Fibroblast of the aortic adventitia (primary cell): ENCODE measurements at places on chromosomes 4 and X.

DNA sequence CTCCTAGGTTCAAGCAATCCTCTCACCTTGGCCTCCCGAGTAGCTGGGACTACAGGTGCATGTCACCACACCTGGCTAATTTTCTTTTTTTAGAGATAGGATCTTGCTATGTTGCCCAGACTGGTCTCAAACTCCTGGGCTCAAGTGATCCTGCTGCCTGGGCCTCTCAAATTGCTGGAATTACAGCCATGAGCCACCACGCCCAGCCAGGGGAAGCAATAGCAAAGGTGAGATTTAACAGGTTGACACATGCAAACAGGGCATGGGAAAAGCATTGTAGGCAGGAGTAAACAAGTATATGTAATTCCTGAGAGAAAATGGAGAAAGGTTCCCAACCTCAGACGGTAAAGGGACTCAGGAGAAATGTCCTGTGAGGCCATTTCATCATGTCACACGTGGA lies 33.6 kb upstream of the TBL1X start:
- DNase-seq, result no peak

- DNase-seq, result no peak
Measured at GRCh38 chr4:7652451-7652881, 217.7 kb upstream of the PSAPL1 start.

- peak; percentile 5 for DNase-seq
Measured at GRCh38 chr4:41285202-41285863, 28.6 kb downstream of the UCHL1 start.

DNA sequence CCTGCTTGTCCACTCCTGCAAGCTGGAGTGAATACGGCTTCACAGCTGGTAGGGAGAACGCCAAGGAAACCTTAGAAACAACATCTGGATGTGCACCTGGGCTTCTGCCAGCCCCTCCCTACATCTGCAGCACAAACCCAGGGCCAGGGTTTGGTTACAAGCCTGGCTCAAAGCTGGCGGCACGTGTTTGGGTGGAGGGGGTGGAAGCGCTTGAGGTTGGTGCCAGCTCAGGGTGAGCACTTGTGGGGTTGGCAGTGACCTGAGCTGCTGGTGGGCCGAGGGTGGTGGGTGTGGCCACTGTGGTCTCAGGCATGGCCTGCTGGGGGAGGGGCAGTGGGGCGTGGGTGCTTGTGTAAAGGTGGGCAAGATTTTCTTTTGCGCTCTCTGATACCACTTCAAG lies 15.6 kb downstream of the ELF4 start:
- DNase-seq, result no peak

DNA sequence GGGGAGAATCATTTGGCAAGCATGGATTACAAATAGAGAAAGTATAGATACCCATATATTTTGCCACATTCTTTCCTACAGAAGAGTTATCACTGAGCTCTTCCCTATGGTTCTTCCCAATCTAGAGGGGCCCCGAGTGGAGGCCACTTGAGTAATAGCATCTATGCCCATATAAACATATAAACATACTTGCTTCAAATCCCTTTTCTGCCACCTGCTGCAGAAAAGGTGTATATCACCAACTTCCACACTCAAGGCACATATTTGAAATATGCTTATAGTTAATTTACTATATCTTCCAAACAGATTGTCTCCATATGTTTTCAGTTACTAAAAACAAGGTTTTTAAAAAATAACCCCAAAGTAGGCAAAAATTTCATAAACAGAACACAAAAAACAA lies 642.8 kb upstream of the DIPK2B start:
- peak; percentile 20 for DNase-seq

DNA sequence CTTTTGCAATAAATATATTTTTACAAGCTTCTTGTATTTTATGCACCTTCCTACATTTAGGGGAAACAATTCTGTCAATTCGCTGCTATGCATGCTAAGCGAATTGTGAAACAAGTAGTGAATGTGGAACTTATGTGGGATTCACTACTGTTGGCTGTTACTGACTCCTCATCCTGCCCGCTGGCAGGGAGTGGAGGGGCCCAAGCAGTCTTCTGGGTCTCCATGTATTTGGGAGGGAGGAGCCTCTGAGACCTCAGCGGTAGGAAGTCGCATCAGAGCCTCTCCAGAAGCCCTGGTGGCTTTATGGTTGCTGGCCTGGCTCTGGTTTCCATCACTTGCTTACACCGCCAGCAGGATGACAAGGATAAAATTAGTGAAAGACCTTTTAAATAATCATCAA lies 3.7 kb upstream of the SETD7 start:
- DNase-seq, result no peak

DNA sequence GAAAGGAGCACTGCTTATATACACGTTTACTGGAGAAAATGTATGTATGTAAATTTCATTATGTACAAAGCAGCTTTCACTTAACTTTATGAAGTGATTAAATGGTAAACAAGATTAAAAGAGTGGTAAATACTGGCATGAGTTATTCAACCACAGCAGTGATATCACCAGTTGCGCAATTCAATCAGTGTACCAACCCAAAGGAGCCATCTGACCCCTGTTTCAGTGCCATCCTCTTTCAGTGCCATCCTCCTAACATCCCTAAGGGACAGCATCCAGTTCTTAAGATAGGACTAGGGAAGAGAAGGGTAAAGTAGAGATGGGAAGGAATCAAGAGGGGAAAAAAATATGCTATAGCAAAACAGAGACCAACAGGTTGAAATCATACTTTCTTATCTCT lies 16.2 kb downstream of the HPF1 start:
- no peak for DNase-seq

DNA sequence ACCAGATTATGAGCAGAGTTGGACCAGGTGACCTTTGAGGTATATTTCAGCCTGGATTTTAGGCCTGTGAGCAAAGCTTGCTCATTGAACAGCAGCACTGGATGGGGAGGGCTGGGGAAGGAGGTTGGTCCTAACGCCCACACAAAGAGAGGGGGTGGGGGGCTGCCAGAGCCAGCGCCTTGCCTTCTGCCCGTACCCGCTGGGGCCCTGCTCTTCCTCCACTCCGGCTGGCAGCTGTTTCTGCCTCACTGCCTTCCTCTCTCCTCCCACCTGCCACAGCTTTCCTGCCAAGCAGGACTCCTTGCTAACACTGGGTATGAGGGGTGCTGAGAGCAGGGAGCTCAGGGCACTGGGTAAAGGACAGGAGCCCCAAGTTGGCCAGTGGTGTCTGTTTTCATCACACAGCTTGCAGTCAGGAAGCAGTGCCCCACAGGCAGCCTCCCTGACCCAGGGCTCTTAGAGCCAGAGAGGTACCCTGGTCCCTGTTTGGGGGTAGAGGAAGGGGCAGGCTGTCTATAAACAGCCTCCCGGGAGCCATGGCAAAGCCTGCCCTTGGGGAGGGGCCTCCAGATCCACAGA lies 6.1 kb downstream of the NALF2 start:
- no peak for DNase-seq

DNA sequence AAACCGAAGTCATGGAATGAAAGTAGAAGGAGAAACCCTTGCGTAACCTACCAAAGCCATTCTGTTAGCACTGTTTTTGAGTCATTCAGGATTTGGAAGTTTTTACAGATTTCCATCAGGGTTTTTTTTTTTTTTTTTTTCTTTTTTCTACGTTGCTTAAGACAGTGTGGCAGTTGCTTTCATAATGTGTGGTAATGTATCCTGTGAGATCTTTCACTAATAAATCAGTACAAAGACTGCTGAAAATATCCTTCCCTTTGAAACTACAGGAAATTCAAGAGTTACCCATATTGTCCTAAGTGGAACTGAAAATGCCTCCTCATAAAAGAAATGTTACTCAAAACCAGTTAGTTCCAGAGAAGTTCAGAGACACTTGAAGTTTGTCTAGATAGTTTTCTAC lies 137.8 kb downstream of the RAPGEF2 start:
- peak; percentile 42 for DNase-seq

DNA sequence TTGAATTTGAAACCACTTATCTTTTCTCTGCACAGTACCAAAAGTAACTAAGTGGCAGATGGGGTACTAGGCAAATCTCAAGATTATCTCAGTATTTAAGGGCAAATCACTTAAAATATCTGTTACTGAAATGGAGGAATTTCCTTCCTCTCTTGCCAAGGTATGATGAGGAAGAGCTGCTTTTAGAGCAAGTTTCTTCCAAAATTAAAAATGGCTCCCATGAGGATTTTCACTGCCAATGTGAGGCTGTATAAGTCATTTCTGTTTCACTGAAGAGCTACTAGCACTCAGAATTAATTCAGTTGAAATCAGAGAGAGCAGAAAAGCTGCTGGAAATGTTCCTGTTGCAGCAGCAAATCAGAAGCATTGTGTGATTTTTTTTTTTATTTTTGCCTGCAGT lies 43.4 kb downstream of the GABRB1 start:
- peak; percentile 70 for DNase-seq

- DNase-seq, result no peak
Measured at GRCh38 chr4:146674829-146675570, 36.3 kb downstream of the POU4F2 start.

DNA sequence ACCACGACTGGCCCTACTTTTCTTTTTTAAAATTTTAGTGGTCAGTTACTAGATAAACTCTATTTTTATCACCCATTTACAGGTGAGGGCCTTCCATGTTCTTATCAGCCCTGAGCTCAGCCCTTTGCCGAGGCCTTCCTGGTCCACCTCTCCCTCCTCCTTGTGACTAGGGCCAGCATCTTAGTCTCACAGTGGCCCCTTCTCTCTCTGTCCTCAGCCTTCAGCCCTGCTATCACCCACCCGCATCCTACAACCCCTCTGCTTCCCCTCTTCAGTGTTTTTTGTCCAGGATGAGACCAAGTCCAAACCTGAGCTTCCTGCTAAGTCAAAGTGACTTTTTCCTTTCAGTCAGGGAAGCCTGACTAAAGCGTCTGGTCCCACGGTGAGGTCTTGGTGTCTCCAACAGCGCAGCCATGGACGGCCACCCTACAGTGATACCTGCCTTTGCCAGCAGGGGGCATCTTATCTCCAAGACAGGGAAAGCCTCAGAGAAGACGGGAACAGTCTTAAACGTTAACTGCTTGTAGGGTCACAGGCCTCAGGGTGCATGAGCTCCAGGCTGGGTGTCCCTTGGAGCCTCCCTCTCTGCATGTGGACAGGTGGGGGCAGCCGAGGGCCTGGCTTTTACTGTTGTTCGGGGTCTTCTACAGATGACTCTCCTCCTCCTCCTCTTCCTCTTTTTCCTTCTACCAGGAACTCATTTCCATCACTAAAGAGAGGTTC lies 11.7 kb upstream of the GAGE10 start:
- peak; percentile 56 for DNase-seq

- DNase-seq, result no peak
Measured at GRCh38 chr4:123412091-123412505, 15.5 kb downstream of the SPRY1 start.

DNA sequence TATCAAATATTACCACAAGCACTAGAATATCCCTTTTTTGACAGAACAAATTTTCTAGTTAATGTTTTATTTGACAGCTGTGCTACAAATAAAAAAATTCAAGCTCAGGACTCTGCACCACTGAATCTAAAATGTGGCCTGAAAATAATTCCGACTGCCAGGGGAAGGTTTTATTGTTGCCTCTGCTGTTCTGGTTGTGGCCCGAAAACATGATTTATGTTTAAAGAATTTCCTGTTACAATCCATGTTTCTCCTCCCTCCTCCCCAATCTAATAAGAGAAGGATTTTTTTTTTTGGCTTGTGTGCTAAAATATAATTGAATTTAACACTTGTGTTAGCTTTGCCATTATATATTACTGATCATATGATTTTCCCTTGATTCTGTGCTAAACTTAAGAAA lies 227.8 kb downstream of the DCLK2 start:
- DNase-seq, result peak; percentile 78

DNA sequence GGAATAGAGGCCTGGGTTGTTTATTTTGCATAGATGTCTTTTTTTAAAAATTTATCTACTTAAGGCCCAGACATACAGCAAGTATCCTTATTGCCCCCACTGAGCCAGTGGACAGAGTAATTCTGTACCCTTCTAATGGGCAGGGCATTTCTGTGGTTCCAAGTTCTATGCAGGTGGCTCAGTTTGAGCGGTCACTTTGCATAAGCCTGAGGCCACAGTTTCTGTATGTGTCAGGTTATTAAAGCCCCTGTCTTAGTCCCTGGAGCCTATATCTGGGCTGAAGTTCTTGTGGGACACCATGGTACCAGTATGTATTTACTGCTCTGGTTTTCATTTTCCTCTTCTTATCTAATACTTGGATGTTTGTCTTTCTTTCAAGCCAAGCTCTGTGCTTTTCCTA lies 168.8 kb downstream of the MID1IP1 start:
- DNase-seq, result no peak

GRCh38 chr4:131159261-131159660 lies 1989.8 kb upstream of the PCDH10 start:
- DNase-seq, result no peak

DNA sequence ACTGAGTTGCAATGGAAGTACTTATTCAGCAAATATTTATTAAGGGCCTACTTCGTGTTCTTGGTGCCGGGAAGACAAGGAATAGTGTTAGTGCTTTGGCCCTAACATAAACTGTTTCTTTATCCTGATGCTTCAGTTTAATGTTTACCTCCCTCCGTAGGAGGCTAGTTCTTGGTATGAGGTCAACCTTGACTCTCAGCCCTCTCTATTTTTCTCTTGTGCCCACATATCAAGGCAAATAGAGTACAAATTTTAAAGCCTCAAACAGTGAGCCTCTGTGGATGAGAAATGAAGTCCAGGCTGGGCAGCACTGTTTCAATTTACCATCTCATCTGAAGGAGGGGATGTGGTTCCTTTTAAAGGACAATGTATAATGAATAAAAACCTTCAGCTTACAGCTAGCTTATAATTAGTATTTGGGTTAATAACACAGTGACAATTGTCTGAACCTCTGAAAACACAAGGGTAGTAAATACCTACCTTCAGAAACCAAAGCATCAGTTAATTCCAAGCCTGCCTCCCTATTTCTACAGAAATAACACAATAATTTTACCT lies 68.5 kb downstream of the SH3RF1 start:
- DNase-seq, result peak; percentile 23

- no peak for DNase-seq
Measured at GRCh38 chr4:187065396-187065795, 341.7 kb upstream of the FAT1 start.

GRCh38 chrX:1578511-1579173 lies 12.8 kb upstream of the AKAP17A start:
- DNase-seq, result no peak

GRCh38 chrX:111169141-111169540 lies 73.2 kb downstream of the PAK3 start:
- no peak for DNase-seq

DNA sequence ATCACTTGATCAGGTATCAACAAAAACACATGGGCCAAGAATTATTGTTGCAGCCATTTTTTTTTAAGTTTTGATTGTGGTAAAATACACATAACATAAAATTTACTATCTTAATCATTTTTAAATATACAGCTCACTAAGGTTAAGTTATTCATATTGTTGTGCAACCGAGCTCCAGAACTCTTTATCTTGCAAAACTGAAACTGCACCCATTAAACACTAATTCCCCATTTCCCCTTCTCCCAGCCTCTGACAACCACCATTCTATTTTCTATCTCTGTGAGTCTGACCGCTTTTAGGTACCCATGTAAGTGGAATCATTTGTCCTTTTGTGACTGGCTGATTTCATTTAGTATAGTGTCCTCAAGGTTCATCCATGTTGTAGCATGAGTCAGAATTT lies 126.2 kb upstream of the NDP start:
- DNase-seq, result no peak
